ENCODE measurements at places on chromosomes 3 and 15. TPM values are rescaled to one million over a fixed set of nuclear protein-coding genes. Genes with fewer than 3 reads are reported as not detected.

Gene GAP43
- 1,327 TPM for polyA plus RNA-seq

Gene POLQ
- 0.10 TPM for polyA plus RNA-seq

Gene ZNF860
- polyA plus RNA-seq, result 1.2 TPM

Gene NT5DC2
- 46.7 TPM for polyA plus RNA-seq

Gene C2CD4A
- polyA plus RNA-seq, result not detected

Gene CEP152
- polyA plus RNA-seq, result 1.3 TPM

Gene MOBP
- polyA plus RNA-seq, result not detected

Gene SLC51A
- 1.3 TPM for polyA plus RNA-seq

Gene STRA6
- polyA plus RNA-seq, result 11.9 TPM

Measured in neural cell (in vitro differentiated cells).